ENCODE measurements at places on chromosomes 5 and 9. TPM values are rescaled to one million over a fixed set of nuclear protein-coding genes. Genes with fewer than 3 reads are reported as not detected.

- H3K4me1 ChIP-seq, result peaks cover 17% of the 10 kb centered on the region
- DNase-seq, result peak; percentile 81
- H3K27me3 ChIP-seq, result no peaks in the 10 kb centered on the region
- H3K4me3 ChIP-seq, result no peak overlapping the region
- H3K27ac ChIP-seq, result peak overlapping the region; percentile 29
- H3K36me3 ChIP-seq, result no peaks in the 10 kb centered on the region
Measured at GRCh38 chr5:167743695-167744464, 547.6 kb upstream of the WWC1 start.

- DNase-seq, result no peak
- H3K27ac ChIP-seq, result no peak overlapping the region
- H3K36me3 ChIP-seq, result no peaks in the 10 kb centered on the region
- H3K27me3 ChIP-seq, result peaks cover 57% of the 10 kb centered on the region
Measured at GRCh38 chr5:2983583-2984300, 232.3 kb upstream of the IRX2 start.

The ANKHD1 gene
- 109 TPM for total RNA-seq

DNA sequence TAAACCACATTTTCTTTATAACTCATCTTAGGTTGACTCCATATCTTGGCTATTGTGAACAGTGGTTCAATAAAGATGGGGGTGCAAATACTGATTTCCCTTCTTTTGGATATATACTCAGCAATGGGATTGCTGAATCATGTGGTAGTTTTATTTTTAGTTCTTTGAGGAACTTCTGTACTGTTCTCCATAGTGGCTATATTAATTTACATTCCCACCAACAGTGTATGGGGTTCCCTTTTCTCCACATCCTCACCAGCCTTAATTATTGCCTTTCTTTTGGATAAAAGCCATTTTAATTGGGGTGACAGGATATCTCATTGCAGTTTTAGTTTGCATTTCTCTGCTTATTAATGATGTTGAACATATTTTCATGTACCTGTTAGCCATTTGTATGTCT lies 107.7 kb upstream of the EQTN start:
- no peaks in the 10 kb centered on the region for H3K27me3 ChIP-seq
- no peaks in the 10 kb centered on the region for H3K4me1 ChIP-seq
- no peak overlapping the region for H3K4me3 ChIP-seq

The CNTRL gene
- total RNA-seq, result 41.6 TPM

- no peak overlapping the region for H3K4me3 ChIP-seq
- DNase-seq, result no peak
- no peak overlapping the region for H3K27ac ChIP-seq
- no peaks in the 10 kb centered on the region for H3K4me1 ChIP-seq
- no peaks in the 10 kb centered on the region for H3K27me3 ChIP-seq
- peaks cover 7% of the 10 kb centered on the region for H3K36me3 ChIP-seq
Measured at GRCh38 chr9:132641216-132641615, 28.6 kb downstream of the DDX31 start.

DNA sequence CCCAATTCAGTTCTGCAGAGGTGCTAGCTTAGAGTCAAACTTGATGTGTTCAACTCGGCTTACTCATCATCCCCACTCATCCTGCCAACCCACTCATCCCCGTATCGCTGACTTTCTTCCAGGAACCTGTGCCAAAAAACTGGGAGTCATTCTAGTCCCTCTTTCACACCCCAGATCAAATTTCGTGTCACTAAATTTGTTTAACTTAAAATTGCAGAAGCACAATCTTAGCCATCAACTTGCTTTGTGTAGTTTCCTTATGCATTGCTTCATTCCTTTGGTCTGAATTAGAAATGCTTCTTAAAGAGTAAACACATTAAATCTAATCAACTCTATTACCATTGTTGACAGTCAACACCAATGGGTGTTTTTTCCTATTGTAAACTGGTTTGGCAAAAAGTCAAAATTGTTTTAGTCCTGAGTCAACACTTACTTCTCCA lies 162.4 kb downstream of the TTC39B start:
- H3K36me3 ChIP-seq, result no peaks in the 10 kb centered on the region
- no peaks in the 10 kb centered on the region for H3K27me3 ChIP-seq
- peaks cover 16% of the 10 kb centered on the region for H3K4me1 ChIP-seq
- peak; percentile 77 for DNase-seq
- H3K27ac ChIP-seq, result no peak overlapping the region

GRCh38 chr5:8831854-8832253 lies 714.0 kb downstream of the SEMA5A start:
- DNase-seq, result no peak
- H3K27ac ChIP-seq, result no peak overlapping the region
- no peaks in the 10 kb centered on the region for H3K27me3 ChIP-seq

DNA sequence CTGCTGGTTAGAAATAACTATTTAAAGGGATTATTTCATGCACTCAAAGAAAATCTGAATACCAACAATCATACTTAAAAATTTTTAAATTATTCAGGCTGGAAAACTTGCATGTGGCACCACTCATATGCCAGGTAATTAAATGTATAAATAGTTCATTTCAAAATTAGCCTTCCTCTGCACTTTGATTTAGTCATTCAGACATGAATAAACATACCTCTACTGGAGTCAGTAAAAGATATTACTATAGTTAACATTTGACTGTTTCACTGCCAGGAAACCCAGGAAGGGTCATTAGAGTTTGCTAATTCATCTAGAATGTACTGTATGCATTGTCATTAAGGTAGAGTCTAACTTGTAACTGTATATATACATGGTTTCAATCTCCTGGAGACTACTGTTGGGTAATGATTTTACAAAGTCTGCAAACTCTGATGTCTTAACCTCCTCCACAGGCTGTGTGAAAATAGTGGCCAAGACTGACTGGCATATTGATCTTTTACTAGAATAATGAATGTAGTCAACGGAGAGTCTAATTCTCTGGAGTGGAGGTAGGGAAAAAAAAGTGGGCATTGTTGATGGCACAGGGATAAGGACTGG lies 43.7 kb downstream of the TEX10 start:
- no peak overlapping the region for H3K4me3 ChIP-seq
- H3K27me3 ChIP-seq, result no peaks in the 10 kb centered on the region
- peaks cover 37% of the 10 kb centered on the region for H3K36me3 ChIP-seq
- no peaks in the 10 kb centered on the region for H3K4me1 ChIP-seq
- no peak for DNase-seq

All from PC-9 (cell line).